ENCODE measurements at places on chromosomes 3 and 15.

DNA sequence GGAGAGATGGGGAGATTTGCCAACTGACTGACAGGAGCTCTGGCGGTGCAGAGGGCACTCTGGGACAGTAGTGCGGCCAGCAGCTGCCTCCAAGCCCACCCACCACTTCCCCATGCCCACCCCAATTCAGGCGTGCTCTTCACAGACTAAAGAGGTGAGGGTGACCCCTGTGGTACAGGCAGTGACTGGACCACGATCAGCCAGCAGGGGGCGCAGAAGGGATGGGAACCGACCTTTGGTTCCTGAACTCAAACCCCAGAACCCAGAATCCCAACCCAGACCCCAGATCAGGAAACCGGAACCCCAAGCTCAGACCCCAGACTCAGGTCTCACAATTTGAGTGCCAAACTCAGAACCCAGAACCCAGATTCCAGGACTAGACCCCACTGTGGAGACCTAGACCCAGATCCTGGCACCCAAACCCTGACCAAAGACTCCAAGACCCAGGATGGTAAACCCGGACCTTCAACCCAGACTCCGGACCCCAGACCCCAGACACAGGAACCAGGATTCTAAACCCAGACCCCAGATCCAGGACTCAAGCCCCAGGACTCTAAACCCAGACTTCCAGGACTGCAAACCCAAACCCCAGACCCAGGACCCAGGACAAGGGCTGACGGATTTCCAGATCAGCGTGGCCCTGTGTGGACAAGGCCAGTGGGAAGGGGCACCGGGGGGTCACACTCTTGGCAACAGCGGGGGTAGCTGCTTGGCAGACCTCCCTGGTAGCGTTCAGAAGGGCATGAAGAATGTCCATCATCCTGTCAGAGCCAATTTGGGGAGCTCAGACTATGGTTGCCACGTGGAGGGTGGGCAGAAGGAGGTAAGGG is 3.7 kb upstream of the MYL3 start:
- DNase-seq, result peak; percentile 59

- no peak for DNase-seq
These were observed 822.0 kb downstream of the CADM2 start for GRCh38 chr3:85780806-85781205.

DNA sequence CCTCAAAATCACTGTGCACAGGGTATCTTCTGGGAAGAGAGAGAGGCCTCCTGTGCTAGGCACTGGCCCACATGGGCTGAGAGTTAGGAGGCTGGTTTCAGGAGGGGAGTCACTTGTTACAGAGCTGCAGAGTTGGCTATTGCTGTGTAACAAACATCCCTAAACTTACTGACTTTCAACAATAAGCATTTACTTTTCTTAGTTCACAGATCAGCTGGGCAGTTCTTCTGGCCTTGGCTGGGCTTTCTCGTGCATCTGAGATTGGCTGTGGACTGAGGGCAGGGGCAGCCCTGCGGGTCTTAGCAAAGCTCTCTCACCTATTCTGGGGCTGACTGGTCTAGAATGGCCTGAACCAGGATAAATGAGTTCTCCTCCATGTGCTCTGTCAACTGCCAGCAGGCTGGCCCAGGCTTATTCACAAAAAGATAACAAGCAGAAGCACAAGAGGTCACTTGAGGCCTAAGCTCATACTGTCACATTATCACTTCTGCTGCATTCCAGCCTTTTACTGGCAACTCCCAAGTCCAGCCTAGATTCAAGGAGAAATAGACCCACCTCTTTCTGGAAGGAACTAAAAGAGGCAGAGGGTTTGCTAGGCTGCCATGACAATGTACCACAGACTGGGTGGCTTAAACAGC is 17.2 kb upstream of the RBSN start:
- no peak for DNase-seq

DNA sequence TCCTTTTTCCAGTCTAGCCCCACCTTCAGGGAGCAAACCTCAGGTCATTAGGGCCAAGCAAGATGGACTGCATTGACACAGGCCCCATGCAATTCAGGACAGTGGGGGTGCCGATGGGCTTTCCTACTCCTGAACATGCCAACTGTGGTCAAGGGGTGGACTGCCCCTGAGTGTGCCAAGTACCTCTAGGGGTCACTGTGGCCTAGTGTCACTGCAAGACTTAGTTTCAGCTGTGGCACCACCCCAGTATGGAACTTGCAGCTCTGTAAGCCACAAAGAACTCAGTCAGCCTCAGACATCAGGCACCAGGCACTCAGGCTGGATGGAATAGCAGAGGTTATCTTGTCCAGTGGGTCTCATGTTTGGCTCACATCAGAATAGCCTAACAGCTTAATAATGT is 32.3 kb downstream of the EXOG start:
- DNase-seq, result no peak

DNA sequence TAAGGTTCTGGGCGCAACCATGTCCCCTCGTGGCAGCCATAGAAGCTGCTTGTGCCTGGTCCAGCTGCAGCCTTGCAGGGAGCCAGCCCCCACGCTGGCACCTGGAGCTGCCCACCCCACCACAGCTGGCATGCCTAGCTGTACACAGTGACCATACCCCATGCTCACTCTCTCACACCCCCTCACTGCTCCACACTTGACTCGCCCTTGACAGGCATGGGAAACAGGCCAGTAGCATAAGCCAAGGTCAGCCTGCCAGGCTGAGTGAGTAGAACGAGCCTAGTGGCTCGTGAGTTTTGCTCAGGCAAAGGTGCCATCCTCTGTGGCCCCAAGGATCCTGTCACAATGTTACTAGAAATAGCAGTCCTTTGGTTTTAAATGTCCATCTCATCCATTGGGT is 52.7 kb upstream of the CADM2 start:
- DNase-seq, result no peak

DNA sequence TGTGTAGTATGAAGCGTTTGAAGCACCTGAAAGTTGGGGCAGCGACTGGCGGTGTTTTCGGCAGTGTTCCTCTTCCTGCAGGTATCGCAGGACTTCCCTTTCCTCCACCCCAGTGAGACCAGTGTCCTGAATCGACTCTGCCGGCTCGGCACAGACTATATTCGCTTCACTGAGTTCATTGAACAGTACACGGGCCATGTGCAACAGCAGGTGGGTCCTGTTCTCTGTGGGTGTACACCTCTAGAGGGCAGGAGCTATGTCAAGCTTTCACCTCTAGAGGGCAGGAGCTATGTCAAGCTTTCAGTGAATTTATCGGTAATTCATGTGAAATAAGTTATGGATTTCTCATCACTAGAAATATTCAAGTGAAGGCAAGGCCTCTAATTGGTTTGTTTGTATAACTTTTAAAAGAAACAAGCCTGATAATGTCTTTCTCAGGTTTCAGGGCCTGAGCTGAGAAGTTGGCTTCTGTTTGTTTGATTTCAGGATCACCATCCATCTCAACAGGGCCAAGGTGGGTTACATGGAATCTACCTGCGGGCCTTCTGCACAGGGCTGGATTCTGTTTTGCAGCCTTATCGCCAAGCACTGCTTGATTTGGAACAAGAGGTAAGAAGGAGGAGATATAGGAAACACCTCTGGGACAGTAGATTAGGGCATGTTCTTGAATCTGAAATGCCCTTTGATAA is 5.3 kb downstream of the TUBGCP4 start:
- DNase-seq, result no peak
